ENCODE measurements at places on chromosomes 2 and 18.

GRCh38 chr2:231390667-231391066 lies 4.8 kb upstream of the B3GNT7 start:
- DNase-seq: no peak

DNA sequence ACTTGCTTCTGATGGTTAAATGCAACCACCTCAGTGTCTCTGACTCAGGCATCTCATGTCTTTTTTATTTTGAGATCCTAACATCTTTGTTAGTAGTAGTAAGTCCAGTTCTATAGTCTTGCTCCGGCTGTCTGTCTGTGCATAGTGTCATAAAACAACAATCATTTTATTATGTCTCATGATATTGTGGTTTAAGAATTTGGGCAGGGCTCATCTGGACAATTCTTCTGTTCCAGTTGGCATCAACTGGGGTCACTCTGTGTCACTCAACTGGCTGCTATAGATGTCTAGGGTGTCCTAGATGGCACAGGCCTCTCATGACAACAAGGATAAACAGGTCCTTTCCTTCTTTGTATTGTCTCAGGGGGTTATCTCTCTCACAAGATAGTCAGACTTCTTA lies 299.6 kb upstream of the ZNF521 start:
- no peak for DNase-seq

- no peak for DNase-seq
These were observed 58.8 kb downstream of the PRKRA start for GRCh38 chr2:178392215-178392614.

DNA sequence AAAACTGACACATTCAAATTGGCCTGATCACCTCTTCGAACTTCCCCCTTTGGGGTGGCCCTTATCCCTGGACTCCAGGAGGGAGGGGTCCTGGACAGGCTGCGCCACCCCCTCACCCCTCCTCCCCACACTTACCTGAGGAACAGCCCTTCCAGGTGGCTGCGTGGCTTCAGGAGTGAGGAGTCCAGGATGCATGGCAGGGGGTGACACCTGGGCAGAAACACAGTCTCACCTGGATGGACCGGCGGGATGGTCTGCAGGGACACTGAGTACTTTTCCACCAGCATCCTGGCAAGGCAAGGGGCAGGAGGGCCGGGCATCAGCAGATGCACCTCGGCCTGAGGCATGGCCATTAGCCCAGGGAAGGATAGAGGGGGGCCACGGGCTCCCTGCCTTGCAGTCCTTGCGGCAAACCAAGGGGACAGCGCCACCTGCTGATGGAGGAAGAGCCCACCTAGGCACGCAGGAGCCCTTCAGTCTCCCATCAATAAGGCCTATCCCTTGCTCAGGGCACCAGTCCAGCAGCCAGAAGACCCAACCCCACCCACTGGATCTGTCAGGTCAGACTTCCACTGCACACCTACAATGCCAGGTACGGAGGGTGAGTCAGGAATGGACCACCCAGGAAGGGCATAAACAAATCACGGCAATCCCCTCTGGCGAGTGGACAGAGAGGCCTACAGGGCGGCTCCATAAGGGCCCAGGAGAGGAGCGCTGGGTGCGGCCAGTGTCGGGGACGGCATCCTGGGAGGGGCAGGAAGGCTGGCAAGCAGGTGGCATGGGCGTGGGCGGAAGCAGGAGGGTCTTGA lies 26.0 kb downstream of the FAM178B start:
- DNase-seq: no peak

- peak; percentile 7 for DNase-seq
These were observed 111.3 kb downstream of the DOCK10 start for GRCh38 chr2:224930990-224931389.

DNA sequence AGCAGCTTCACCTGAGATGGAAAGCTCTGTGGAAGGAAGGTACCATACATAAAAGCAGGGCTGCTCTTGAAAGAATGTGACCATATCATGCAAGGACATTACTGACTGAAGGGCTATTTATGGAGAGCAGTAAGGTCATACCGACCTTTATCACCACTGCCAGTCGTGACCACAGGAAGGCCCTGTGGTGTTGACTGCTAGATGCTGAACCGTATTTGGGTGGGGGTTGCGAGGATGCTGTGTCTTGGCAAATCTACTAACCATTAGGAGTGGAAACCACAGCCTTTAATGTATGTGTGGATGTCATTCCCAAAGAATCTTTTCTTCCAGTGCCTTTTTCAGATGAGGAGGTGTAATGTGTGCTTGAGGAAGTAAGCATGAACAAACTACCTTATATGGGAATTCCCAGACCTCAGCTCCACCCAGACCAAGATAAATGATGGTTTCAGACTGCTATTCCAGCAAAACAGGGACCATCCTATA lies 60.8 kb downstream of the LIMS1 start:
- no peak for DNase-seq

DNA sequence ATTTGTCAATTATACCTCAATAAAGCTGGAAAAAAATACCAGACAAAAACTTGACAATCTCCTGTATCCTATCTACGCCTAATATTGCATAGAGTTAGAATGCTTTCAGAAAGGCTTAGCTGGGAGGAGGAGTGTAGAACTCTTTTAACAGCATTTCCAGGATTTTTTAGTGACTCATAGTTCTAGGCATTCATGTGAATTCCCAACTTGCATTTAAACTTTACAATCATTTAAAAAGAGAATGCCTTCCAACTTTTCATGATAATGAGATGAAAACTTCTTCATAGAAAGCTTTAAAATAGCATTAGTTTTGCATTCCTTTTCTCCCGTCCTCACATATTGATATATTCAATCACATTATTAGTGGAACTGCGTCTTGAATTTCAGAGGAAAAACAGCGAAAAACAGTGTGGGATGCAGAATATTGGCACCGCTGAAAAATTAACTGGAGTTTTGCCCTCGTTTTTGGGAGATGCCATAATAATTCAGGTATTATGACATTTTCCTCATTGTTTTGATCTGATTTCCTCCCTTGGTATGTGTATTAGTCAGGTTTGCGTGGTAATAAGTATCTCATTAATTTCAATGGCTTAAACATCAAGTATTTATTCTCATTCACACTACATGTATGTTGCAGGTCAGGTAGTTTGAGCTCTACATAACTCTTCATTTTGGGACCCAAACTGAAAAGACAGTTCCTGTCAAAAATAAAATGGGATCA lies 293.2 kb upstream of the FIGN start:
- DNase-seq: no peak

DNA sequence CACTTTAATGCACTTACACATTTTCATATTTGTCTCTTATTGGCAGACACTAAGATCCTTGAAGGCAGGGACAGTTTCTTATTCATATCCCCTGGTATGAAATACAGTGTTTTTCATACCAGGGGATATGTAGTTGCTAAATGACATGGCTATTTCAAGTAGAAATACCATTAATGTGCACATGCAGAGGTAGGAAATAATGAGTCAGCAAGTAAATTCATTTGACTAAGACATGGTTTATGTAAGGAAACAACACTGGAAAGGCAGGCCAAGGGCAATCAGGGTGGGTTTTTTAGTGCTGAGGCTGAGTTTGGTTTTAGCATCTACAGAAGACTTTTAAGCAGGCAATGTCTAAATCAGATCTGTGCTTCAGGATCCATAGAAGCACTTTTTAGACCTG lies 155.9 kb downstream of the WDPCP start:
- DNase-seq: no peak

DNA sequence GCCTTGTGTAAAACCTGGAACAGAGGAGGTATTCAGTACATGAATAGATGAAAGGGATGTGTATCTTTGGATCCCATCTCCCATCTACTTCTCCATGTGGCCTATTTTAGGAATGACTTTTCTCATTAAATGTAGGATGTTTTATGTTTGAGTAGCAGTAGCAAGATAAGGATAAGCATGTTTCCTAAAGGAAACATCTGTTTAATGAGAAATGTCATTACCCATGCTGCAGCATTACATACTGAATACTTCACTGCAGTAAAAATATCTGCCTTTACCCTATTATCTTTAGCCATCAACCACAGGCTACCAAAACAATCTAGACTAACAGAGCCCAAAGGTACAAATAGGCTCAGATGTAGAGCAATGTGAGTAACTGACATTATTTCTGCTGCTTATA lies 419.2 kb upstream of the CYRIA start:
- no peak for DNase-seq

DNA sequence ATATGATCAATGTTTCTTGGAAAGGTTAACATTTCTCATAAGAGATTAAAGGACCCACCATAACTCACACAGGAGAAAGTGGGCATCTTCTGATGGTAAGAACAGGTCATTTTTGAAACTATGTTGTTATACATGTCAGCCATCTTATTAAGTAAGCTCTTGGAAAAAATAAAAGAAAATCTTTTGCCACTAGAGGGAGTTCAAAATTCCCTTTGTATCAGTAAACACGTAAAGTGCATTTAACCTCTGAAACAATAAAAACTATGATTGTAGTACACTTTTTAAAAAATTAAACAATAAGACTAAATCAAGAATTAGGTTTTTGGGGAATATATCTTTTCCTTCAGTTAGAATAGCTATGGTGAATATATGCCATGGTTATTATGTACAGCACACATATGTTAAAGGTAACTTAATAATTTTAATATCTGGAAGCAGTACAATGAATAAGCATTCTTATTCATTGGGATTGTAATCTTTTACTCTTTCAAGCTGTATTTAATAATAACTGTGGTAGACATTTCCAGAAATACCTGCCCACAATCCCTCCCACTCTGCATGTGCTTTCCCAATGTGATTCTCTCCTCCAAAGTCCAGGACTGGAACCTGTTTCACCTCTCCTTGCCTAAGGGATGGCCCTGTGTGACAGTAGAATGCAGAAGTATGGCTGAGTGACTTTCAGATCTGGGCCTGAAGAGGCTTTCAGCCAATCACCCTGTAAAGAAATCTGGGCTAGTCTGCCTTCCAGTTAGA lies 64.2 kb downstream of the RBMS1 start:
- DNase-seq: no peak

GRCh38 chr2:43184339-43184895 lies 42.0 kb downstream of the ZFP36L2 start:
- no peak for DNase-seq
